ENCODE measurements at places on chromosomes 6 and 20.

DNA sequence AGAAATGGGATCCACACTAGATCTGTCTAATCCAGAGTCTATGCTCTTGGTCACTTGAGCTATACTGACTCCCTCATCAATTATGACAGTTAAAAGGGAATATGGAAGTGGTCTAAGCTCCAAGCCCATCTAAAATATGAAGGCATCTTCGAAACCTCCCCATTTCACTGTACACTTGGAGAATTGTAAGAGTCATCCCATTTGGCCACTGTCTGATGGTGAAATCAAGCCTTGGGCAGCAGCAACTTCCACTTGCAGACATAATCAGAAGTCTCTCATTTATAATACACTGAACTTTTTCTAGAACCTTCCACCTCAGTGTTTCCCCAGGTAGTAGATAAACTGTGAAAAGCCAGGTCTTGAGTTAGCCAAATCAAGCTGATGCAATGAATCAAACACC, 26.3 kb upstream of the UBR2 start:
- DNase-seq: no peak

GRCh38 chr20:61310954-61311353, 58.9 kb downstream of the CDH4 start:
- DNase-seq: no peak

DNA sequence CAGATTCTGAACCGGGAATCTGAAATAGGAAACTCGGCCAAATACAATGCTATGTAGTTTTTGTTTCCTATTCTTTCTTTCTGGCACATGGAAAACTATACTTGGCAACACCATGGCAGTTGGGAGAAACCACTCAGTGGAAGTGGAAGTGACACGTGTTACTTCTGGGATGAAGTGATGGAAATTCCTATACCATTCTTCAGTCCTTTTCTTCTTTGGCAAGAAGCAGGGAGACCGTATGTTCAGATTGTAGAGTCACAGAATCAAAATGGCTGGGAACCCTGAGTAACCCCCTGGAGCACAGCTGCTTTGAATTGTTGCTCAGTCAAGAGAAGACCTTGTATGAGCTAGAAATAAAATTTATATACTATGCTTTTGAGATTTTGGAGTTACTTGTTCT, 18.8 kb upstream of the TINAG start:
- DNase-seq: no peak

DNA sequence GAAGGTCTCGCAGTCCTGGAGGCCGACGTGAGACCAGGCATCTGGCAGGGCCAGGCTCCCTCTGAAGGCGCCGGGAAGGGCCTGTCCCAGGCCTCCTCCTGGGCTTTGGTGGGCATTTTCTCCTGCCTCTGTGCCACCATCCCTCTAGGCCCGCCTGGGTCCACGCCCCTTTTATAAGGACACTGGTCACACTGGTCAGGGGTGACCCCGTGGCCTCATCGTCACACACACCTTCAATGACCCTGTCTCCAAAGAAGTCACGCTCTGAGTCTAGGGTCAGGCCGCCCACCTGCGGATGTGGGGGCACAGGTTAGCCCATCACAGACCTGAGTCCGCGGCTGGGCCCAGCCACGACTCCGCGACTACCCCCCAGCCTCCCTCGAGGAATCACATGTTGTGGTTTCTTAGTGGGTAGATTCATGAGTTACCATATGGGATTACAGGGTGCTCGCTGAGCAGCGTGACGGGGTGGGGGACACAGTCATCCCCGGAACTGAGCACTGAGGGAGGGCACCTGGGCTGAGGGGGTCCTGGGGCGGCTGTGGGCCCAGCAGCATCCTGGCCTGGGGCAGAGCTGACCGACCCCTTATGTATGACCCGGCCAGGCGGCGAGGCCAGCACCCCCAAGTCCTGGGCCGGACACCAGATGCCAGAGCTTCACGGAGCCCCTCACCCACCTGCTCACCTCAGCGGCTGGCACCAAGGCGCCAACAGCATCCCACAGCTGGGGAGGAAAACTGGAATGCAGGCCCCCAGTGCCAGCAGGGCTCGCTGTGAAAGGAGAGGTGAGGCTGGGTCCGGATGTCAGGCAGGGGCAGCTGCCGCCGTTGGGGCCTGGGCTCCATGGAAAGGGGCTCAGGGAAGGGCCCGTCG, 115.9 kb downstream of the DLL1 start:
- no peak for DNase-seq

GRCh38 chr6:163369141-163369540, 45.4 kb upstream of the QKI start:
- DNase-seq: no peak
